ENCODE measurements at places on chromosomes 6 and 20.

DNA sequence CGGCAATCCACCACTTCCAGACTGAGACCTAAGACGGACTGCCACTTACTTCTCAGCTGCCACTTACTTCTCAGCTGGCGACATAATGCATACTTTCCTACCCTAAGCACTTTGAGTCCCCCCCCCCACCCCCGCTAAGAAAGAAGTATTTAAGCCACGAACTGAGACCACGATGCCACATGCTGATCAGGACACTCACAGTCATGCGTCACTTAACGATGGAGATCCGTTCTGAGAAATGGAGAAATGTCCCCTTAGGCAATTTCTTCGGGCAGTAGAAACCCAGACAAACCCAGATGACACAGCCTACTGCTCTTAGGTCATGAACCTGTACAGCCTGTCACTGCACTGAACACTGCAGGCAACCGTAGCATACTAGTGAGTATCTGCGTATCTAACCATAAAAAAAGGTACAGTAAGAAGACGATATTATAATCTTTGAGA, 690 bp downstream of the IFNGR1 start:
- peak; percentile 56 for DNase-seq

GRCh38 chr20:36645998-36646397, at the start of gene SLA2:
SLA2 (minus strand) TSS chr20:36646196; CDS start chr20:36641335, 4,861 bp downstream.
- peak; percentile 80 for DNase-seq

DNA sequence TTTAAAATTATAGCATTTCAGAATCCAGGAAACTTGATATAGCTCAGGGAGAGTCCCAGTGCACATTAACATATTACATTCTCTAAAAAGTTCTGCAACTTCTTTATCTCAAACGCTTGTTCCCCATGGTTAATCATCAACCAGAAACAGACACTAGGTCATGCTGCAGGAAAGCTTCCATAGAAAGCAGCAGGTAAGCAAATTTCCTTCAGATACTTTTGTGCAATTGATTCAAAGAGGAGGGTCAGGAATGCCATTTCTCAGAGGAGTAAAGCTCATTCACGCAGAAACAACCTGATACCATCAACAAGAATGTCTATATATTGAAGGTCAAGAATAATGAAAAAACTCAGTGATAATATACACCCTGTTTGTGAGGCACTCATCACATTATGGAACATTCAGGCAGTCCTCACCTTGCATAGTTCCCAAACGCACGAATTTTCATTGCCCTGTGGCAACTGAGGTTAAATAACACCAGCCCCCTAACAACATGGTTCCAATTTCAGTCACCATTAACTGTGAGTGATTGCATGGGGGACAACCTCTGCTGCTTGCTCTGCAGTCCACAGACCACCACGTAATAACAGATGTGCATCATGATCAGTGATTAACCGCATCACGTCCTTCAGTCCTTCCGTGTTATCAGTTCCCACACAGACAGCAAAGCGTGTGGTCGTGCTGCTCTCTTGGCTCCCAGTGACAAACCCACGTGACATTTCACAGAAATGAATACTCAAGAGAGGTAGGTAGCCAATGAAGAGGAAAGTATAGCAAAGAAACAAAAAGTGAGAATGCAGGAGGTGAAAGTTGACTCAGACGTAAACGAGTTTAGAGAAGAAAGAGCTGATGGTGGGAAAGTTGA, 95.7 kb downstream of the LY86 start:
- peak; percentile 90 for DNase-seq

DNA sequence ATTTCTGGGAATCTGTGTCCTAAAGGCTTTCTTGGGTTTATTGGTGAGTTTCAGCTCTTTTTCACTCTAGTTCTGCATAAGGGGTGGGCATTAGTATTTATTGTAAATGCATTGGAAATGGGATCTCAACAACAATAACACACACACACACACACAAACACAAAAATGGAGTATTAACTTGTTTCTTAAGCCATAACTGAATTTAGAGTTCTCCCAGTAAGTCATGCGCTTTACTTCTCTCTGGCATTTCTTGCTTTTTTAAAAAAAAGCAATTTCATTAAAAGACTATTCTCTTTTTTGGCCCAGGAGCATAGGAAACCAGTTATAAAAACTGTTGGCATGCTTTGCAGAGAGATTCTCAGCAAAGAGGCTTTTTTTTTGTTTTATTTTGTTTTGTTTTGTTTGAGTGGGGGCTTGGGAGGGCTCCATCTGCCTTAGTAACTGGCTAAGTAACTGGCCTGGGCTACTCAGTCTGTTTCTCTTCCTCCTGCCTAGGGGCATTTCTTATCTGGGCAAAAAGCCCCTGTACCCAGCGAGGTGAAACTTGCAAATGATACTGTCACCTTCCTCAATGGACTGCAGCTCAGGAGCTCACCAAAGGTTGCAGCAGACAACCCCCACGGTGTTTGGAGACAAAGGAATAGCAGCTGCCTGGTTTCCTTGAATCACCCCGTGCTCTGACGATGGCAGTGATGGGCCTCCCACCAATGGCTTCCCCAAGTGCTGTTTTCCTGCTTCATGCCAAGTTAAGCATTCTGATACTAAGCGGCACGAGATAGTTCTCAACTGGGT, 128.5 kb downstream of the BCAS1 start:
- DNase-seq = no peak

DNA sequence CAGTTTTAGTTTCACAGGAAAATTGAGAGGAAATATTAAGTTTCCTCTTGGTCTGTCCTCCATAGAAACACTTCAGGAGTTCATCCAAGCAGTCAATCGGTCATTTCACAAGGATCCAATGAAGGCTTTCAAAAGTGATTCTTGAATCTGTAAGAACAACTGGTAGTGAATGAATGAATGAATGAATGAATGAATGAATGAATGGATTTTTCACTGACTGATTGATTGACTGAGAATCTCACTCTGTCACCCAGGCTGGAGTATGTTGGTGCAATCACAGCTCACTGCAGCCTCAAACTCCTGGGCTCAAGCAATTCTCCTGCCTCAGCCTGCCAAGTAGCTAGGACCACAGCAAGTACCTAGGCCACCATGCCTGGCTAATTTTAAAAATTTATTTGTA, 39.4 kb upstream of the TAF8 start:
- no peak for DNase-seq

GRCh38 chr6:7073821-7074525, 33.8 kb upstream of the RREB1 start:
- DNase-seq = peak; percentile 86

- no peak for DNase-seq
These were observed 28.3 kb upstream of the MEI4 start for GRCh38 chr6:77624515-77624914.

- no peak for DNase-seq
These were observed 39.9 kb upstream of the TBC1D7 start for GRCh38 chr6:13368079-13368730.
